ENCODE measurements at places on chromosomes 16 and 17.
A peak's percentile ranks its signal among the peaks of the same experiment; 100 is the strongest.

DNA sequence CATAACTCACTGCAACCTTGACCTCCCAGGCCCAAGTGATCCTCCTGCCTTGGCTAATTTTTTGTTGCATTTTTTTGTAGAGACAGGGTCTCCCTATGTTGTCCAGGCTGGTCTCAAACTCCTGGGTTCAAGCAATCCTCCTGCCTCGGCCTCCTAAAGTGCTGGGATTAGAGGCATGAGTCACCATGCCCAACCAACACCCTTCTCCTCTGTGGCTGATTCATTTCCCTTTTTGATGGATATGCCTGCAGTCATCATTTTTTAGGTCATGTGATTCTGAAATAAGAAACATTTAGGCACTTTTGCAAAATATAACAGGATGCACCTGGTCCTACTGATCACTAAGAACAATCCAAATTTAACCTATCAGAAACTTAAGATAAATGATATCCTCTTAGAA, 44.0 kb upstream of the YPEL2 start:
- DNase-seq, result peak; percentile 57

DNA sequence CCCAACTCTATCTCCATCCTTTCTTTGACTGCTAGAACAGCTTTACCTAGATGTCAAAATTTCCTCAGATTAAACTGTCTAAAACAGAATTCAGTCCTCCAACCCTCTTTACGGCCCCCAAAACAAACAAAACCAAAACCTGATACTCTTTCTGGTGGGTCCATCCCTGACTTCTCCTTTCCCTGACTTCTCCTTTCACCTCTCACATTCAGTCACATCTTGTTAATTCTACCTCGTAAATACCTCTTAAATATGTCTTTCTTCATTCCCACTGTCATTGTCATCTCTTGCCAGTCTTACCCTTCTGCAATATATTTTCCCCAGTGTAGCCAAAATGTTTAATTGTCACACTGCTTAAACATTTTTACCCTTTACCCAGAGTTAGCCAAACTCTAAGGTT, 4.6 kb downstream of the PPM1E start:
- no peak for DNase-seq

GRCh38 chr16:15051387-15051951, 4.4 kb downstream of the NTAN1 start:
- no peak for DNase-seq

GRCh38 chr17:5122586-5123342, 6.9 kb downstream of the USP6 start:
- no peak for DNase-seq

DNA sequence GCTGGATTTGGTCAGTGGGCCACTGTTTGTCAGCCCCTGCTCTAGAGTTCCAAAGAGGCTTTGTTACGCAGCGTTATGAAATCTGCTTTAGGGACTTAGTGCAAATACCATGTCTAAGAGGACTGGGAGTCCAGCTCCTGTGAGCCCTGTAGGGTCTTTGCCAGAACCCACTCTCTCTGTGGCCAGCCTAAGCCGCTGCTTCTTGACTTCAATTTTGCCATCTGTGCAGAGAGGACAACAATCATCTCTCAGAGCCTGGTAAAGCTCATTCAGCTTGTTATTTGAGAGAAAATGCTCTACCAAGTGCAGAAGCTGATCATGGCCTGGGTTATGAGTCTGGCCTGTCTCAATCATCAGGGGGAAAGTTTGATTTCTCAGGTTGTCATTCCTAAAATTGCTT, 17.9 kb downstream of the CA10 start:
- no peak for DNase-seq

DNA sequence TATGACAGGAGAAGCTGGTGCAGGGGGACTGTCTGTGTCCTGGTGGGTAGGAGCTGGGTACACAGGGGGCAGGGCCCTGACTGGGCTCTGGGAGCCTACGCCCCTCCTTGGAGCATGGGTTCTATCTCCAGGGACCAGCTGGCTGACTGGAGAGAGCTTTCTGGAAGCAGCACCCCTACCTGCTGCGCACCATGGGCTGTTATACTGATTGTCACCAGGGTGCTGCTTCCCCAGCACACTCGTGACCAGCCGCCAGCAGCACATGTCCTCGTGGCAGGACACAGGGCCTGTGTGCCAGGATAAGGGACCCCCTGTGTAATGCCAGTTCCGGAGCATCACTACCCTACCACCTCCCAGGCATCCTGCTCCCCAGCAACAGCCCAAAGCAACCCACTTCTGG, 106.0 kb downstream of the AMFR start:
- DNase-seq, result no peak

DNA sequence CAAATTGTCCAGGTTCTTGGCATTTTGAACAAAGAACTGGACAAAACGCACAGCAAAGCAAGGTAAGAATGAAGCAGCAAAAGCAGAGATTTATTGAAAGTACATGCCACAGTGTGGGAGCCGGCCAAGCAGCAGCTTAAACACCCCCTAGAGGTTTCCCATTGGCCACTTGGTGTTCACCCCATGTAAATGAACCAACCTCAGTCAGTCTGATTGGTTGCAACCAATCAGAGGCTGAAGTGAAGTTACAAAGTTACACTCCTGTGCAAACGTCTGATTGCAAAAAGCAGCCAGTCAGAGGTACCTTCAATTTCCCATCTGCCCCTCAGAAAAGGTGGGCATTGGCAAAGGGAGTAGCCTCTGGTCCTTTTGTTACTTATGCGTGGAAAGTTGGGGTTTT, 8.8 kb upstream of the ZNF263 start:
- DNase-seq, result no peak

DNA sequence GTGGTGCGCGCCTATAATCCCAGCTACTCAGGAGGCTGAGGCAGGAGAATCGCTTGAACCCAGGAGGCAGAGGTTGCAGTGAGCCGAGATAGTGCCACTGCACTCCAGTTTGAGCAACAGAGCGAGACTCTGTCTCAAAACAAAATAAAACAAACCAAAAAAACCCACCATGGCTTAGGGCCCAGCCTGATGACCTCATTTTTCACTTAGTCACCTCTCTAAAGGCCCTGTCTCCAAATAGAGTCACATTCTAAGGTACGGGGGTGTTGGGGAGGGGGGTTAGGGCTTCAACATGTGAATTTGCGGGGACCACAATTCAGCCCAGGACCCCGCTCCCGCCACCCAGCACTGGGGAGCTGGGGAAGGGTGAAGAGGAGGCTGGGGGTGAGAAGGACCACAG, 1.4 kb upstream of the STH start:
- no peak for DNase-seq

DNA sequence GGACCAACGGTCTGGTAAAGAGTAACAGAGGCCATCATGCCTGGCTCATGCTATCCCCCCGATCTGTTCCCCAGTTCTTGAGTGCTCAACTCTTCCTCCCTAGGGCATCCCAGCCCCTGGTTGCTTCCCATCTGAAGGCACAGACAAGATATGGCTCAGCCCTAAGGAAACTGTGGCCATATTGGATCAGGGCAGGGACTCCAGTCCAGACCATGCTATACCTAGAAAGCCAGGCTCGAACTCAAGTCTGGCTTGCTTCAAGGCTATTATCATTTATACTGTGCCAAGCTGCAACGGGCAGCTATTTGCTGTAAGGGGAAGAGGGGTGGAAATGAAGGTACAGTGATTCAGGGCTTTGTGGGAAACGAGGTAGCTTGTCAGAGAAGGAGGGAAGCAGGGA, 2.8 kb downstream of the UBTF start:
- no peak for DNase-seq

- peak; percentile 44 for DNase-seq
These were observed 512 bp downstream of the AKAP1 start for GRCh38 chr17:57085448-57086068.

- DNase-seq, result no peak
These were observed 69.2 kb downstream of the MAP2K4 start for GRCh38 chr17:12089809-12090384.

DNA sequence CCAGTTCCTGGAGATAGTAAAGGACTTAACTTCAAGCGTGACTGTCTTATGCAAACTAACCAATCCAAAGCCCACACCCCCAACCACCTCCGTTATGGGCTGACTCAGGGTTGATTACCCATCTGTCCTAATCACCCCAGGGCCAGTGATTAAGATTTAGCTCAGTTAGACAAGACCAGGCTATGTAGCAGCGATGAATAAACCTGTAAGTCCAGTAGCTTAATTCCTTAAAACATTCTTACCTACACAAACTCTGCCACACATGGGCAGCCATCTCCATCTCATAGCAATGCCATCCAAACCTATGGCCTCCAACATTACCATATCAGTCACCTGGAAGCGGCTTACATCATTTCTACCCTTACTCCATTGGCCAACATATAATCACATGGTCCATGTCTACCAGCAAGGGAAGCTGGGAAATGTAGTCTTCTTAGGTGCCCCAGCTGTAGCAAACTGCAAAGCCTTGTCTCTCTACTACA, 266.7 kb downstream of the SHISA9 start:
- no peak for DNase-seq

- DNase-seq, result no peak
These were observed 19.2 kb downstream of the GJD3 start for GRCh38 chr17:40345161-40345993.

DNA sequence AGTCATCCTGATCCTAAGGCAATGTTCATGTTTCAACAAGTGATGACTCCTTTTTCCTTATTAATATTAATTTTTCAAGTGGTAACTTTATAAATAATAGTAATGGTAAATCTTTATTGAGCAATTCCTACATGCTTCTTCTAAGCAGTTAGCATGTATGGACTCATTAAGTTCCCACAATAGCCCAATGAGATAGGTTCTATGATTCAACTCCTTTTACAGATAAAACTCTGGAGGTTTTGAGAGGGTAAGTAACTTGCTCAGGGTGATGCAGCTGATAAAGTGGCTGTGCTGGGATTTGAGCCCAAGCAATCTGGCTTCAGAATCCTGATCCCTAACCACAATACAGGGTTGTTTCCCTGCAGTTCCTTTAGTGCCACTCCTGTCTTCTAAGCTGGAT, 25.3 kb downstream of the SLC47A1 start:
- no peak for DNase-seq

DNA sequence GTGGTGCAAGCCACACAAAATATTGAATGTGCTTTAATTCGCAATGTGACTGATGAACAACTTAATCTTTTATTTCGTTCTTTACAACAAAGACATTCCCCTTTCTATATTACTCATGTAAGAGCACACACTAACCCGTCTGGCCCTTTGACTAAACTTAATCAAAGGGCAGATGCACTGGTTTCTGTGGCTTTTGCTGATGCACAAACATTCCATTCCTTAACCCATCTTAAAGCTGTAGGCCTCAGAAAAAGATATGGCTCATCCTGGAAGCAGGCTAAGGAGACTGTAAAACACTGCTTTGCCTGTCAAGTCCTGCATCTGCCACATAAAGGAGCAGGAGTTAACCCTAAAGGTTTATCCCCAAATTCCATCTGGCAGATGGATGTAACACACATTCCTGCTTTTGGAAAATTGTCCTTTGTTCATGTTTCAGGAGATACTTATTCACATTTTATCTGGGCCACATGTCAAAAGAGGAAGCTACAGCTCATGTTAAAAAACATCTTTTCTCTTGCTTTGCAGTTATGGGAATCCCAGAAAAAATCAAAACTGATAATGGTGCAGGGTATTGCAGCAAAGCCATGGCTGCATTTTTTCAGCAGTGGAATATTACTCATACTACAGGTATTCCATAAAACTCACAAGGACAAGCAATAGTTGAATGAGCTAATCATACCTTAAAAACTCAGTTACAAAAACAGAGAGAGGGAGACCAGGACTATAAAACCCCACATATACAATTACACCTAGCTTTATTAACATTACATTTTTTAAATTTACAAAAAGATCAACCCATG, 137.2 kb downstream of the AHSP start:
- no peak for DNase-seq

GRCh38 chr17:42775534-42776098, 2.4 kb downstream of the VPS25 start:
- DNase-seq, result peak; percentile 52

DNA sequence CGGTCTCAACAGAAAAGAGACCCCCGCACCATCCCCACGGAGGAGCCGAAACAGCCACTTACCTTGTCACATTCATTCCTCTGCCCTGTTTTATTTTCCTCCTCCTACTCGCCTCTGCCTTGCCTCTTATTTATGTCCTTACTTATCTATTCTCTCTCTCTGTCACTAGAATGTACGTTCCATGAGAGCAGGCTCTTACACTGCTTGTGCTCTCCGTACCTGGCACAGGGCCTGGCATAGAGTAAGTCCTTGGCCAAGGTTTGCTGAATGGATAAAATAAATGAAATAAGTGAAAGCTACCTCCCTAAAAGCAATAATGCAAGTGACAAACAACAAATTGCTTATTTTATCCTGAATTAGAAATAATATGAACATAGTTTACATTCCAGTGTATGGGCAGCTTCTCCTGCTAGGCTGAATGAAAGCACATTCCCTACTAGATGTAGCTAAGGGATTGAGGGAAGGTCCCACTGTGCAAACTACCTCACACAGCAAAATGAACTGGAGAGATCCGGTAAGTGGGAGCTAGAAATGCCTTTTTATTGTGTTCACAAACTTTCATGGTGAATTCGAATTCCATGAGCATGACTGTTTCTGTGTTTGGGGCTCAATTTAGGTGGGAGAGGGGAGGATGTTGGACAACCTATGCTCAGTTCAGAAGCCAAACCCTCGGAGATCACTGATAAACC, 173.1 kb downstream of the PARN start:
- DNase-seq, result no peak

GRCh38 chr16:54326266-54326662, 39.7 kb upstream of the IRX3 start:
- no peak for DNase-seq

DNA sequence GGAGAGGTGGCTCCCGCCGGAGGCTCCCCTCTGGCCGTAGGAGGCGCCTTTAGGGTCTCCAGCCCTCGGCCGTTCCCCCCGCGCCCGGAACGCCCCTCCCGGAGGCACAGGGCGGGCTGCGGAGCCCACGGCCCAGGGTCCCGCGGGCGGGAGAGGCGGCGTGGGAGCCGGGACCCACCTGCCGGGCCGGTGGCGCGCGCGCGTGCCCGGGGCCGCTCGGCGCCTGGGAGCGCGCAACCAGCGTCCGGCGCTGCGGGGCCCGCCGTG, at the start of gene MIF4GD:
MIF4GD (minus strand) TSS at position 266 of the 267 bp plus-strand sequence. CDS start 1,036 bp downstream, outside the sequence.
- no peak for DNase-seq

DNA sequence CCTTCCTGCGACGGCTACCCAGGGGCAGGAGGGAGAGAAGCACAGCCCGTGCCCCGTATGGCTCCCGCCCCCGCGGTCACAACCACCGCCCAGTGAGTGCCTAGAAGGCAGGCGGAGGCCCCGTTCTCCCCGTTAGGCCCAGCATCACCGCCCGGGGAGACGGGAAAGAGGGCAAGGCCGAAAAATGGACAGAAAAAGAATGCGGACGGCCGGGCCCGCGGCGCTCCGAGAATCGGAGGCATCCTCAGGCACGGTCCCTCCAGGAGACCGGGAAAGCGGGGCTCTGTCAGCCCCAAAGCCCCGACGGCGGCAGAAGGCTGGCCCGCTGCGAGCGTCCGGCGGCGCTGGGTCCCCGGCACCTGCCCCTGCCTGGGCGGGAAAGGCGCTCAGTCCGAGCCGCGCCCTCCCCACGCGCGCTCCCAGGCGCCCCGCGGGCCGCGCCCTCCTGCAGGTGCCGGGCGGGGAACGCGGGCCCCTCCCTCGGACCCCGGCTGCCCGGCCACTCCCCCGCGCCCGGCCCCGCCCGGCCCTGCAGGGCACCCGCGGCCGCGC, 407 bp downstream of the MCRIP1 start:
- DNase-seq, result no peak

Data from AML-193 (cell line).